Osteocyte (in vitro differentiated cells): ENCODE measurements at places on chromosomes 2 and 18. TPM values are rescaled to one million over a fixed set of nuclear protein-coding genes. Genes with fewer than 3 reads are reported as not detected.

- no peak overlapping the region for H3K27ac ChIP-seq
- no peaks in the 10 kb centered on the region for H3K4me1 ChIP-seq
- DNase-seq = no peak
- no peaks in the 10 kb centered on the region for H3K27me3 ChIP-seq
Measured at GRCh38 chr2:68536000-68536399, 68.6 kb downstream of the APLF start.

DNA sequence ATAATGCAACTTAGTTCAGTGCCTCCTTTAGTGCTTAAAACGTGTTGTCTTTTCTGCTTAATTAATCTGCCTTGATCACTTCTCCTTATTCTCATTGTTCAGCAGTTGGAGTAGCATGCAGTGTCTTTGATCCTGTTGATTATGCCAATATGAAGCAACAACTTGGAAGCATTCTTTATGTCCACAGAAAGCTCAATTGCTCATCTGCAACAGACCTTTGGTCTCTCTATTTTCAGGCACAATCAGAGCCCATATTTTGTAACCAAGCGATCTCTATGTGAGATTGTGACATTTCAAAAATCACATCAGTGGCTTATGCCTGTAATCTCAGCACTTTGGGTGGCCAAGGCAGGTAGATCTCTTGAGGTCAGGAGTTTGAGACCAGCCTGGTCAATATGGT lies 217.3 kb downstream of the NYAP2 start:
- H3K4me3 ChIP-seq = no peak overlapping the region
- DNase-seq = no peak
- no peak overlapping the region for H3K27ac ChIP-seq
- peaks cover 2% of the 10 kb centered on the region for H3K27me3 ChIP-seq
- no peaks in the 10 kb centered on the region for H3K4me1 ChIP-seq

GRCh38 chr2:71564790-71565189 lies 111.4 kb downstream of the DYSF start:
- H3K27me3 ChIP-seq = no peaks in the 10 kb centered on the region
- H3K36me3 ChIP-seq = peaks cover 11% of the 10 kb centered on the region
- DNase-seq = no peak
- H3K4me1 ChIP-seq = peaks cover 26% of the 10 kb centered on the region
- H3K27ac ChIP-seq = no peak overlapping the region
- no peak overlapping the region for H3K4me3 ChIP-seq

GRCh38 chr2:12436483-12436882 lies 280.3 kb upstream of the TRIB2 start:
- H3K27me3 ChIP-seq = no peaks in the 10 kb centered on the region
- H3K4me1 ChIP-seq = peaks cover 57% of the 10 kb centered on the region
- DNase-seq = no peak

GRCh38 chr2:179893616-179894015 lies 32.2 kb upstream of the ZNF385B start:
- H3K4me1 ChIP-seq = no peaks in the 10 kb centered on the region
- H3K27me3 ChIP-seq = peaks cover 40% of the 10 kb centered on the region
- DNase-seq = no peak
- no peaks in the 10 kb centered on the region for H3K36me3 ChIP-seq
- no peak overlapping the region for H3K4me3 ChIP-seq
- no peak overlapping the region for H3K27ac ChIP-seq

DNA sequence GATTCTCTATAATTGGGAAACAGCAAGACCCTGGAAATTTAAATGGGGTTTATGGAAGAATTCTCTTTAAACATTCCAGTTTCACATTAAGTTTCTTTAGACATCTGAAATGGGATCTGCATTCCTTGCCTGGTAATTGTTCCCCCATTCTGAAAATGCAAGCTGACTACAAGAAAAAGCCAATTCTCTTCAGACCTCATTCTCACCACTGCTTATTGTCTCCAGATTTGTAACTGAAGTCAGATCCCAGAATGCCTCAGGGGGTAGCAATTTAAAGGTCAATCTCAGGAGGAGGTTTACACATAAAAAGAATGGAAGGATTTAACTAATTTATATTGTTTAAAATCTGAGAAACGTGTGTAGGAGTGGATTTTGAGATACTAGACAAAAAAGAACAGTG lies 41.2 kb downstream of the COL3A1 start:
- peaks cover 27% of the 10 kb centered on the region for H3K36me3 ChIP-seq
- peaks cover 89% of the 10 kb centered on the region for H3K4me1 ChIP-seq
- no peak overlapping the region for H3K4me3 ChIP-seq
- no peak for DNase-seq

Gene NAT8
- total RNA-seq = not detected in 2 replicates

Gene SERPINB7
- total RNA-seq = not detected in 2 replicates

Gene GPR45
- total RNA-seq = not detected in 2 replicates
